ENCODE measurements at places on chromosomes 4 and X.
A peak's percentile ranks its signal among the peaks of the same experiment; 100 is the strongest.

GRCh38 chr4:174244441-174244840 lies 39.0 kb downstream of the FBXO8 start:
- no peak for DNase-seq

GRCh38 chrX:71396576-71396975 lies 30.4 kb downstream of the TAF1 start:
- DNase-seq, result peak; percentile 84

- DNase-seq, result no peak
Observed at GRCh38 chrX:35150052-35150451, 207.5 kb downstream of the FAM47B start.

DNA sequence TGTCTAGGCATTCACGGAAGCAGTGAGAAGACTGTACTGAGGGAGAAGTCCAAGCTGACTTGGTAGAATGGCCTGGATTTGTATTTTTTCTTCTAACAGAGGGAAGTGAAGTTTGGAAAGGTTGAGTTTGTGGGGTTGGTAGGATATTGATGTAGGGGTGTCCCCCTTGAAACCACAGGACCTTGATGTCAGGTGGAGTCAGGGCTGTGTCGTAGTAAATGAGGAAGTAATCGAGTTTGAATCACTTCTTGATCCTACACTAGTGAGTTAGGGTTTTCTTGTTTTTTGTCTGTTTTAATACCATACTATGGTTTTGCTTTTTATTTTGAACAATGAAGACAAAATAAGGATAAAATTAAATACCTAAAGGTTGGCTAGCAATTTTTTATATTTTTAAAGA lies 30.1 kb upstream of the ANAPC4 start:
- no peak for DNase-seq

DNA sequence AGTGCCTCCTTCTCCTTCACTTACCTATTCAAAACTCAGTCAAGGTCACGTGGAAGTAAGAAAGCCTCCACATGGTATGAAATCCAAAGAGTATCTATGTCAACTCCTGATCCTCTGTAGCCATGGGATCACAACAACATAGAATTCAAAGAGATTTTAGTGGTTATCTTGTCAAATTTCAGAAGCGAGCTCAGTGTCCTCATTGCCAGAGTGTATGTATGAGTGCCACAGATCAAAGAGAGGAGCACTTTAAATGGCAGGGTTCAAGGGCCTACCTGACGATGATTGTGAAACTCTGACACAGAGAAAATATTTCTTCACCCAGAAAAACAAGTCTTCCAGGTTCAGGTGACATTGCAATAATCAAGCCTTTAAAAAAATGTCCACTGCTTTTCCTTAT lies 1.2 kb upstream of the ACE2 start:
- DNase-seq, result no peak

GRCh38 chr4:41241919-41242318 lies 14.8 kb upstream of the UCHL1 start:
- DNase-seq, result no peak
